ENCODE measurements at places on chromosomes 11 and 22. TPM values are rescaled to one million over a fixed set of nuclear protein-coding genes. Genes with fewer than 3 reads are reported as not detected.

- DNase-seq, result peak; percentile 62
- no peak overlapping the region for H3K4me3 ChIP-seq
- no peaks in the 10 kb centered on the region for H3K36me3 ChIP-seq
Observed at GRCh38 chr11:72769680-72770079, 17.5 kb upstream of the ARAP1 start.

DNA sequence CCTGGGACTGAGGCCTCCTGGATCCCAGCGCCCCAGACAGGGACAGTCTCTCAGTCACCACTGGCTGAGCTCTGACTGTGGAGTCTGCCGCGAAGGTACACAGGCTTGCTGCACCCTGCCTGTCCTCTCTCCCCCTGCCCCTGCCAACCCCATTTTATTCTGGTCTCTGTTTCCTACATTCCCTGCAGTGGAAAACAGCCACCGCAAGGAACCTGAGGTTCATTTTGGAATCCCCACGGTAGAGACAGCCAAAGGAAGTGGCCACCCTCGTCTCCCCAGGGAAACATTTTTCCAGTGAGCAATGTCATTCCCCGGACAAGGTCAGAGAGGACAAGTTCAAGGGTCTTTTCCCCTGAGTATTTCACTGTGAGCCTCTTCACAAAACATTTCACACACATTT, 56.6 kb downstream of the FBXO7 start:
- no peaks in the 10 kb centered on the region for H3K36me3 ChIP-seq
- no peak for DNase-seq
- H3K27ac ChIP-seq, result peak overlapping the region; percentile 3
- no peaks in the 10 kb centered on the region for H3K27me3 ChIP-seq
- no peak overlapping the region for H3K4me3 ChIP-seq

DNA sequence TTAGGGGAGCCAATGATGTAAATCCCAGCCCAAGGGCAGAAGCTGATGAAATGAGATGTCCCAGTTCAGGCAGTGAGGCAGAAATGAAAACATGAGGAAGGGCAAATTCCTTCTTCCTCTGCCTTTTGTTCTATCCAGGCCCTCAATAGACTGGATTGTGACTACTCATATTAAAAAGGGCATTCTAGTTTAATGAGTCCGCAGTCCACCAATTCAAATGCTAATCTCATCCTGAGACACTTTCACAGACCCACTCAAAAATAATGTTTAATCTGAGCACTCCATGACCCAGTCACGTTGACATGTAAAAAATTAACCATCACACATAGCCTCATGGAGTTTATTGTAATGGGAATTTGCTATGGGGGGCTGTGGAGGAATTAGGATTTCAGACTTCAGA, 717.9 kb downstream of the OPCML start:
- H3K27me3 ChIP-seq, result peaks cover 5% of the 10 kb centered on the region
- no peak overlapping the region for H3K4me3 ChIP-seq
- no peaks in the 10 kb centered on the region for H3K4me1 ChIP-seq
- no peaks in the 10 kb centered on the region for H3K36me3 ChIP-seq

- no peak overlapping the region for H3K4me3 ChIP-seq
- H3K27ac ChIP-seq, result no peak overlapping the region
- peaks cover 24% of the 10 kb centered on the region for H3K4me1 ChIP-seq
Observed at GRCh38 chr11:850775-851763, 8.4 kb downstream of the TSPAN4 start.

DNA sequence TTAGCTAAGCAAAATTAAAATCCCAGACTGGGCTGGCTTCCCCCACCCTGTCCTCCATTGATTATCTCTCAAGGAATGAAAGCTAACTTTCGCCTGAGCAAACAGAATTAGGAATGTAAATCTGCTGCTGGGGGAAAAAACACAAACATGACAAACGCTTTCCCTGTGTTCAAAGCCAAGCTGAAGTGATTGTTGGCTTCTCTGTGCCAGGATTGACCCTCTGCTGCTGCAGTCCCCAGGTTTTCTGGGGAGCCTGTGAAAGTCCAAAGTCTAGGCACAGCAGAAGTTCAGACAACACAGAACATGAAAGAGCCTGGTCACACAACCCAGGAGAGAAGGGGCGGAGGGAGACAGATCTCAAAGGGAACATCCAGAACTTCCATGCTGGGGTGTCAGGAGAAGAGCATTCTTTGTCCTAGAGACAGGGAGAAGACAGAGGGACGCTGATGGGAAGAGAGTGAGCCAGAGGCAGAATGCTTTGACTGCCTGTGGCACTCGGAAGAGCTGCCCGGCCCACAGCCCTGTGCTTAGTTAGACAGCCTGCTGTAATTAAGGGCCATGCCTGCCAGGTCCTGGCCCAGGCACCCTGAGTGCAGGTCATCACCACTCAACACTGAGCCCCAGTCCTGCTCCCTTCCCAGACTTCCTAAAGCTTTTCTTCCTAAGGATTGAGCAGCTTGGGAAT, 6.9 kb downstream of the PATZ1 start:
- no peak for DNase-seq
- H3K27me3 ChIP-seq, result no peaks in the 10 kb centered on the region
- H3K4me1 ChIP-seq, result peaks cover 26% of the 10 kb centered on the region
- no peak overlapping the region for H3K4me3 ChIP-seq

GRCh38 chr22:37010174-37010573, 9.1 kb downstream of the TST start:
- DNase-seq, result no peak
- H3K4me1 ChIP-seq, result no peaks in the 10 kb centered on the region
- no peak overlapping the region for H3K27ac ChIP-seq

- no peaks in the 10 kb centered on the region for H3K27me3 ChIP-seq
- no peak overlapping the region for H3K27ac ChIP-seq
- H3K4me1 ChIP-seq, result peaks cover 17% of the 10 kb centered on the region
- no peak for DNase-seq
- no peaks in the 10 kb centered on the region for H3K36me3 ChIP-seq
- H3K4me3 ChIP-seq, result no peak overlapping the region
Observed at GRCh38 chr11:73236205-73236765, 18.2 kb downstream of the P2RY2 start.

GRCh38 chr11:57556041-57556440, 11.4 kb downstream of the UBE2L6 start:
- no peak for DNase-seq
- no peaks in the 10 kb centered on the region for H3K4me1 ChIP-seq
- H3K27ac ChIP-seq, result no peak overlapping the region

- no peak for DNase-seq
- H3K4me1 ChIP-seq, result no peaks in the 10 kb centered on the region
- H3K27me3 ChIP-seq, result peaks cover 57% of the 10 kb centered on the region
- no peaks in the 10 kb centered on the region for H3K36me3 ChIP-seq
- no peak overlapping the region for H3K4me3 ChIP-seq
- H3K27ac ChIP-seq, result no peak overlapping the region
Observed at GRCh38 chr11:64627371-64627770, 36.4 kb downstream of the SLC22A12 start.

GRCh38 chr11:35111161-35112055, 27.6 kb upstream of the CD44 start:
- peak overlapping the region; percentile 29 for H3K27ac ChIP-seq
- H3K27me3 ChIP-seq, result no peaks in the 10 kb centered on the region

DNA sequence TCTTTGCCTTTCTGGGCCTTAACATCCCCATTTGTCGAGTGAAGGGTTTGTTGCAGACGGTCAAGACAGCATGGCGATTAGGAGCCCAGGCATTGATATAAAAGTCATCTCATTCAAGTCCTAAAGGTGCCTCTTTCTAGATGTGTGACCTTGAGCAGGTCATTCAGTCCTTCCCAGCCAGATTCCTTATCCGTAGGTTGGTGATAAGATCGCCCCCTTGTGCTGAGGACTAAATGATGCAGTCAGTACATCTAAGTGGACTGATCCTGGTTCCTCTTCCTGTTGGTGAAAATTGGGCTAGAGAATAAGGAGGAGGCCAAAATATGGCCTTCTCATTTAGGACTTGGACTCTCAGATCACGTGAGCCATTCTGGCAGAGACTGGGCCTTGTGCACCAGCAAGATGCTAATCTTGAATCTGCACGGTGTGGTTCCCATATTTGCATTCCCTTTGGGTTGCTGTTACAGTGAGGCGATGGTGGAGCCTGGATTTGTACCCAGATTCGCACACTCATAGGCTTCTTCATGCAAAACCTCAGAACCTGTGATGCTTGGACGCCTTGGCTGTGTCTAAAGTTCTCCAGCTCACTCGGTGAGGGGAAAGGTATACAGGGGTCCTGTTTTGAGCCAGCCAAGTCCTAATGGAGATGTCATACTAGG, 156.8 kb downstream of the MYO18B start:
- no peak for DNase-seq
- no peaks in the 10 kb centered on the region for H3K36me3 ChIP-seq
- no peak overlapping the region for H3K27ac ChIP-seq
- no peaks in the 10 kb centered on the region for H3K4me1 ChIP-seq
- H3K27me3 ChIP-seq, result no peaks in the 10 kb centered on the region

- H3K27me3 ChIP-seq, result peaks cover 56% of the 10 kb centered on the region
- peak; percentile 43 for DNase-seq
- H3K4me1 ChIP-seq, result peaks cover 4% of the 10 kb centered on the region
- no peaks in the 10 kb centered on the region for H3K36me3 ChIP-seq
Observed at GRCh38 chr11:61683961-61684869, 4.0 kb downstream of the DAGLA start.

- no peak overlapping the region for H3K4me3 ChIP-seq
- H3K27me3 ChIP-seq, result peaks cover 19% of the 10 kb centered on the region
- H3K27ac ChIP-seq, result no peak overlapping the region
- H3K4me1 ChIP-seq, result no peaks in the 10 kb centered on the region
- no peaks in the 10 kb centered on the region for H3K36me3 ChIP-seq
Observed at GRCh38 chr22:36904260-36904880, 9.1 kb upstream of the CSF2RB start.

DNA sequence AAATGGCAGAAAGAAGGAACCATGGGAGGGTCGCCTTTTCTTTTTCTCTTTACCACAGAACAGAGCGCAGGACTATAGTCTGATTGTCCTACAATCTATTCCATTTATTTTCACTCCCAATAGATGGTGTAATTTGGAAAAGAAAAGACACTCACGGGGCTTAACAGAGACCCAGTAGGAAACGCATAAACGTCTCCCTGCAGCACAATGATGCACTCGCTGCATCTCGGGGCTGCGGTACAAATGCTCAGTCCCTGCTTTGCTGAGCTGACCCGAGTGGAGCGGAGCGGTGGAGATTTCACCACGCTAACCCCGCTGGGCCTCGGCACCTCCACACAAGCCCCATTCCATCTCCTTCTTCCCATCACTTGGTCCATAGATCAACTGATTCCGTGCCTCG, 1.5 kb downstream of the FEZ1 start:
- H3K4me1 ChIP-seq, result peaks cover 5% of the 10 kb centered on the region
- H3K27me3 ChIP-seq, result no peaks in the 10 kb centered on the region
- peak overlapping the region; percentile 83 for H3K27ac ChIP-seq
- peaks cover under 1% of the 10 kb centered on the region for H3K36me3 ChIP-seq
- DNase-seq, result peak; percentile 14

DNA sequence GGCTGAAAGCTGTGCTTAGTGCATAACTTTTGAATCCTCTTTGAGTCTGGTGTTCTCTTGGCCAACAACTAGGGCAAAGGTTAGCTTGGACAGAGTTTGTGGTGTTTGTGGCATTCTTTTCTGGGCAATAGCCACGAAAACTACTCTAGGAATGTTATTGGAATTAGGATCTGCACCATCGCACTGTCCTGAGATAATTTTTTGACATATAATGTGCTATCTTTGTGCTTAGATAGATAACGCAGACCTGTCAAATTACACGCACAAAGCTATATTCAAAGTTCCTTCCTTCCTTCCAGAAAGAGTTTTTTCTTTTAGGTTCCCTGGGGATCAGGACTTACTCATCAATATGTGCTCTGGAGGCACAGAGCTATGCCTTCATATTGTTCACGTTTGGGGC, 166.8 kb upstream of the MTMR2 start:
- no peaks in the 10 kb centered on the region for H3K27me3 ChIP-seq
- peaks cover 11% of the 10 kb centered on the region for H3K4me1 ChIP-seq
- no peak overlapping the region for H3K4me3 ChIP-seq

DNA sequence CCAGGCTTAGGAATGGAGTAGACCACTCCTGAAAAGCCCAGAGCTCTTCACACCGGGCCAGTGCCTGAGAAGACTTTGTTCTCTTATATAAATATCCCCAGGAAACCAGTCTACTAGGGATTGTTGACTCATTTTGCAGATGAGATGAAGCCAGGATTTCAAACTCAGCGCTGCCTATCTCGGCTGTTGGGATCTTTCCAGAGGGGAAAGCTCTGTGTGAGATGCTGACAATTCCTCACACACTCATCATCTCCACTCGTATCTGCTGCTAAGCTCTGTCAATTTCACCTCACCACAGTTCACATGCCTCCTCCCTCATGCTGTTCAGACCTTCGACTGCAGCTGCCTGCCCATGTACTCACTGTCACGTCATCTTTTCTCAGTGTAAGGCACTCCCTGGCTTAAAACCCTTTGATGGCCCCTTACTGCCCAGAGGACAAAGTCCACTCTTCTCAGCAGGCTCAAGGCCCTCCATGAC, 12.5 kb downstream of the USH1C start:
- H3K27ac ChIP-seq, result no peak overlapping the region
- no peaks in the 10 kb centered on the region for H3K4me1 ChIP-seq
- H3K4me3 ChIP-seq, result no peak overlapping the region
- H3K36me3 ChIP-seq, result no peaks in the 10 kb centered on the region
- peak; percentile 64 for DNase-seq

DNA sequence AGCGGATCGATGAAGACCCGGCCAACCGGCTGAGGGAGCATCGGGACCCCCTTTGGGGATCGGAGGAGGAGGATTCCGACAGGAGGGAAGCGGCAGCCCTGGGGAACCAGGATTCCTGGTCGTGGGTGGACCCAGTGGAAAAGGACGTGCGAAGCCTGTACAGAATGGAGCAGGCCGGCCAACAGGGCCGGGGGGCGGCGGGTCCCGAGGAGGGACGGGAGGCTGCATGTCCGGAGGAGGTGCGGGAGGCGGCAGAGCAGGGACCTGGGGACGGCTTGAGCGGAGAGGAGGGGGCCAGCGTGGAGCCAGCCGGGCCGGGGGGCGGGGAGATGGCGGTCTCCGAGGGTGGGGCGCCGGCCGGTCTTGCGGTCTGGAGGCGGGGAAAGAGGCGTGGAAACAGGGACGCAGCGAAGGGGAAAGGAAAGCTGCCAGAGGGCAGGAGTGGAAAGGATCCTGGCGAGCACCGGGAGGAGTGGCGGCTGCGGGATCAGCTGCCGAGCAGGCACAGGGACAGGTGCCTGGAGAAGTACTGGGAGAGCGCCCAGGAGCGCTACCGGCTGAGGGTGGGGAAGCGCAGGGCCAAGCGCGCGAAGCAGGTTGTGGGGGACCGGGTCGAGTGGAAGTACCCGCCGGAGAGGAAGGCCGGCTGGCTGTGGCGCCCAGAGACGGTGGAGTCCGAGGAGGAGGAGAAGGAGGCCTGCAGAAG, at the start of gene ANO5:
Gene ANO5 (plus strand): TSS at position 444 of the 706 bp plus-strand sequence. CDS start 408 bp downstream, outside the sequence.
- no peaks in the 10 kb centered on the region for H3K4me1 ChIP-seq
- H3K27me3 ChIP-seq, result no peaks in the 10 kb centered on the region
- no peak within 1 kb of the TSS for H3K27ac ChIP-seq
- no peak for DNase-seq
- no peaks in the 10 kb centered on the region for H3K36me3 ChIP-seq

Gene CHRDL2
- 0.80 TPM for polyA plus RNA-seq

Gene MS4A15
- polyA plus RNA-seq, result not detected

Gene MARK2
- 19.9 TPM for polyA plus RNA-seq

Gene SMTNL1
- polyA plus RNA-seq, result not detected

Gene AMPD3
- 10.8 TPM for polyA plus RNA-seq

Gene DLAT
- 15.5 TPM for polyA plus RNA-seq

Gene MIOX
- not detected for polyA plus RNA-seq

Gene USH1C
- not detected for polyA plus RNA-seq

Gene IFITM1
- polyA plus RNA-seq, result 67.5 TPM

Data from IMR-90 (cell line).